Posterior vena cava (tissue), 2 donors: ENCODE measurements at places on chromosomes 2 and 18. TPM values are rescaled to one million over a fixed set of nuclear protein-coding genes. Genes with fewer than 3 reads are reported as not detected.

Gene ITPRIPL1
- 1.5 TPM for total RNA-seq

DNA sequence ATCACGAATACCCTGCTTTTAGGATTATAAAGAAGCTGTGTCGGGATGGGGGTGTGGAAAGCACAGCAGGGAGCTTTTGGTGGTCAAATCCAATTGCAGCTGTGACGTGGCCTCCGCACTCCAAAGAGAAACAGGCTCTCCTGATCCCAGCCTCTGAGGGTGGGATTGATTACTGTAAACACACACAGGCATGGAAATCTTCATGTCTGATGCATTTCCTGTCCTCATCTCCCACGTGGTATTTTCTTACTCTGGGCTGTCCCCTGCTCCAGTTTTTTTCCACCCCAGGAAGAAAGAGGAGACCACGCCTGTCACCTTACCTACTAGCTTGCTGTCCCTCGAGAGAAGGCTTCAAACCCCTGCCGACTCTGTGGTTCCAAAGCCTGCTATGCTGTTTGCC, 22.7 kb downstream of the RNF152 start:
- no peak for DNase-seq

GRCh38 chr2:14936426-14936825, 303.9 kb downstream of the LRATD1 start:
- DNase-seq, result no peak

Gene PTPN4
- 23.8 TPM for total RNA-seq

DNA sequence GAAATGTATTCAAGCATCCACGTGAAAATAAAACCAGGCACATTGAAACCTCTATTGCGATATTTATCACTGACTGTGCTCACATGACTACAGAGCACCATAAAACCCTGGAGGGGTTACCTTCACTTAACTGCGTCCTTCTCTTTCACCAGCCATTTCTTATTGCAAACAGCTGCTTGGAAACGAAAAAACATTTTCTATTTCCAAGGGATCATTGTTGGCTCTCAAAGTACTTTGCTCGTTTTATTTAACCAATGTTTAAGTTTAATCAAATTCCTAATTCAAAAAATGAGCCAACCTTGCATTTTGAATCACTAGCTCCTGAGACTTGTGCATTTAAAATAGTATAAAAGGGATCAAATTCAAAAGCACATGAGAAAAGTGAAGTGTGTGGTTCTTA, 134.4 kb downstream of the OSR1 start:
- DNase-seq, result no peak

DNA sequence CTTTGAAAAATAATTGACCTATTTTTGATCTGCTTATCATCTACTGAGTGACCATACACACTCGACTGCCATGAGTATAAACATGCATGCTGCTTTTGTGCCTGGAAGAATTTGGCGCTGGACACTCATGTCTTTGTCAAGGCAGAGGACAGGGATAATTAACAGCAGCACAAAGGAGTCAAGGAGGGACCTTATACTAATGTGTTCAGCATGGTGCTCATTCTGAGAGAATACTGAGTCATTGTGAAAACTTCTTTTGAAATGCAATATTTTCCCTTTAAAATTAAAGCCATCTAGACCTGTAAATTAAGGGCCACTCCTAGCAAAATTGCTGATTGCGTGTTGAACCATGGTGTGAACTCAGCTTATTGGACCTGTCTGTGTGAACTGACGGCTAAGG, 116.3 kb downstream of the ZNF532 start:
- no peak for DNase-seq
